IPS DF 19.7 (cell line): ENCODE measurements at places on chromosomes 4 and X.

GRCh38 chrX:39445336-39445735, 644.1 kb downstream of the MID1IP1 start:
- no peak for DNase-seq

DNA sequence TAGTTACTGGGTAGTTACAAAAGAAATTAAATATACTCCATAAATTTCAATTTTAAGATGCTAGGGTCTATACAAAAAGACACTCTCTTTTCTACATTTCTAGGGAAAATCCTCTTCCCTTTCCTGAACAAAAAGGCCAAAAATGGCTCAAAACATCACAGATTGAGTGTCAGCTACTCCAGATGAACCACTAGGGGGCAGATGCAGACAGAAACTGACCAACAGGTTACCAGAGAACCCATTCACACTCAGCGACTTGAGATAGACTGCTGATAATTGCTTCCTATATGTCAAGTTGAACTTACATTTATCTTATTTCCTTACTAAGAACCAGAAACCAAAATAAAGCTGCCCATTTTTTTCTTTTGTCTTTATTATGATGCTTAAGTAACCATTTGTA, 83.4 kb upstream of the MID1IP1 start:
- DNase-seq, result no peak

DNA sequence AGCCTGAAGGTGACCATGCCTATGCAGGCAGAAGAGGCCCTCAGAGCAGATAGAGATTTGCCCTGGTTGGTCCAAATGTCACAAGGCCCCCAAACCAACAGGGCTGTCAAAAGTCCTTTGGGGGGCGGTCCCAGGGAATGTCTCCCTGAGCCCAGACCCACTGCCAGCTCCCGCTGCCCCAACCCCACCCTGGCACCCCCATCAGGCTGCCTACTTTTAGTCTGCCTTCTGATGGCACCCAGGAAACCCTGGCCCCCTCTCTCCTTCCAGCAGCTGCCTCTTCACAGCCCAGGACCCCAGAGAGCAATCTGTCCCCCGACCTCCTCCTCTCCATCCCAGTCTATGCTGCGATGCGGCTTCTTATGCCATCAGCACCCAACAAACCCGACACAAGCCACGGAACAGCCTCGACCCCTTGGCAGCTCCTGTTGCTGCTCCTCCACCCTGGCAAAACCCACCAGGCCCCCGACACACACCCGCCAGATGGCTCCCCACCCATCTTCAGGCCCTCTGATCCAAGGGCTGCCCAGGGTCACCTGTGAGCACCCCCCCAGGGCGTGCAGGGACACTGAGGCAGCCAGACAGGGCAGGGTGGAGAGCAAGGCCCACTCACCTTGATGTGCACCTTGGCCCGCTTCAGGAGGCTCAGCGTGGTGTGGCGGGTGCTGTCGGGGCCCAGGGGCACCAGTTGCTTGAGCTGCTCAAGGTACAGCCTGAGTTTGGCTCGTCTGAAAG, 9.9 kb downstream of the MXD4 start:
- no peak for DNase-seq

GRCh38 chrX:31265383-31265782, 193.5 kb upstream of the FTHL17 start:
- DNase-seq, result no peak

DNA sequence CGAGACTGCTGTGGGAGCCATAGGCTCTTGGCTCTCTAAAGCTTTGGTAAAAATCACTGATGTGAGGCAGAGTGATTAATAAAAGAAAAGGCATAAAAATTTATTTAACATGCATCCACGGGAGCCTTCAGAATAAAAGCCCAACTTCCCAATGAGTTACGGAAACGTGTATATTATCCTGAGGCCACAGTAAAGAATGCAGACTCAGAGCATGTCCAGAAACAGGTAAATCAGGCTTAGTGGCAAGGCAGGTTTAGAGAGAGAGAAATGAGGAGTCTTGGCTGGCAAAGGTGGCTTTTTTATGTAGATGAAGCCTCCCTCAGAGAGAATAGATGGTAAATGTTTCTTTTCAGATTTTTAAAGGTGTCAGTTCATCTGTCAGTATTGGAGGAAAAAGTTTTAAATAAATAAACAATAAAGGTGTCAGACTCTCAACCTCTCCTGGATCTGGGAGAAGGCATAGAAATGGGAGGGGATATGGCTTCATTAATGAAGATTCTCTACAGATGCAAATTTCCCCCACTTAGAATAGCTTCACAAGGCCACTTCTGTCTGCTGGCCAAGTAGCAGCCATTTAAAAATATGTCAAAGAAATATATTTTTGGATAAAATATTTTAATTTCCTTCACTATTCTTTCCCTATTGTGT, 24.0 kb downstream of the C4orf51 start:
- peak; percentile 65 for DNase-seq

GRCh38 chr4:78356251-78356786, 195.3 kb upstream of the ANXA3 start:
- DNase-seq, result no peak

- DNase-seq, result no peak
Observed at GRCh38 chr4:163868445-163868844, 374.0 kb downstream of the TMA16 start.

GRCh38 chrX:83888585-83888984, 27.6 kb downstream of the CYLC1 start:
- DNase-seq, result no peak

DNA sequence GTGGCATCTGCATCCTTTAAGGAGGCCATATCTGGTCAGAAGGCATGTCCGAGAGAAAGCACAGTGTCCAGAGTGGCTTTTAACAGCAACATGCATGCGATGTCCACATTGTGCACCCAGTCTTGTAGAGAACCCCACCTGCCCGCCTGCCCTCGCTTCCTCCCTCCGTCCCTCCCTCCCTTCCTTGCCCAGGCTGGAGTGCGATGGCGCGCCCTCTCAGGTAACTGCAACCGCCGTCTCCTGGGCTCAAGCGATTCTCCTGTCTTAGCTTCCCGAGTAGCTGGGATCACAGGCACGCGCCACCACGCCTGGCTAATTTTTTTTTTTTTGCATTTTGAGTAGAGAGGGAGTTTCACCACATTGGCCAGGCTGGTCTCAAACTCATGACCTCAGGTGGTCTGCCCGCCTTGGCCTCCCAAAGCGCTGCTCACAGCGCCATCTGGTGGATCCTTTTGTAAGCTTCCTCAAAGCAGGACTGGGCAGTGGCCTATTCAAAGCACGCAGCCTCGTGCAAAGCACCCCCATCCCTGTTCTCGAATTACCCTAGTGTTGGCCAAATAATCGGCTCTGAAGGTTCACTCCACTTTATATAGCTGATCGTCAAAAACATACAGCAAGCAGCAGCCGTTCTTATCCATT, 15.0 kb downstream of the BRCC3 start:
- DNase-seq, result no peak

DNA sequence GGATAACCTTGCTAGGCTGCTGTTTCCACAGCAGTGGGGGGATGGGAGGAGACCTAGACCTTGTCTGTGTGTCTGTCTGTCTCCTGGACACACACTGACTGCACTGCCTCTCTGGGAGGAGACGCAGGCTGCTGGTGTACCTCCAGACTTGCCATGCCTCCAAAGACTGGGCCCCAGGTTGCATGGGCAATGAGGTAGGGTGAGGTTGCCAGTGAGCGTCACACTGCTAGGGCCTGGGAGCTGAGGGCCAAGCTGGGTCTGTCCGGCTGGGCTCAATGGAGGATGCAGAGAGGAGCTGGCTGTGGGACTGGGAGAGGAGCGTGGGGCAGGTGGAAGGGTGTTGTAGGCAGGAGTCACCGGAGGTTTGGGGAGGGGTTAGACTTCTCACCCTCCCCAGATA, 16.6 kb downstream of the MAGED2 start:
- no peak for DNase-seq

DNA sequence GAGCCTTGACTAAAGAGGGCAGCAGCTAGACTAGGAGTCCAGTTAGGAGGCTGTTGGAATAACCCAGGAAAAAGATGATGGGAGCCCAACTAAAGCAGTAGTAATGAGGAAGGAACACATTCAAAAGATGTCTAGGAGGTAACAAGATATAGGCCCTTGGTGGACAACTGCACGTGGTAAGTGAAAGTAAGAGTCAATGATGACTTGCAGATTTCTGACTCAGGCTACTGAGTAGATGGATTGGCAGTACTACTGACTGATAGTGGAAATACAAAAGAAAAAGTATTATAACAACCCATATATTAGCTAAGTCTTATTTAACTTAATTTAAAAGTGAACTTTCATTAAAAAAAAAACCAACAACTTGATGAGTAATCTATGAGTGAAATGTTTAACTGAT, 74.0 kb downstream of the PAK3 start:
- no peak for DNase-seq

DNA sequence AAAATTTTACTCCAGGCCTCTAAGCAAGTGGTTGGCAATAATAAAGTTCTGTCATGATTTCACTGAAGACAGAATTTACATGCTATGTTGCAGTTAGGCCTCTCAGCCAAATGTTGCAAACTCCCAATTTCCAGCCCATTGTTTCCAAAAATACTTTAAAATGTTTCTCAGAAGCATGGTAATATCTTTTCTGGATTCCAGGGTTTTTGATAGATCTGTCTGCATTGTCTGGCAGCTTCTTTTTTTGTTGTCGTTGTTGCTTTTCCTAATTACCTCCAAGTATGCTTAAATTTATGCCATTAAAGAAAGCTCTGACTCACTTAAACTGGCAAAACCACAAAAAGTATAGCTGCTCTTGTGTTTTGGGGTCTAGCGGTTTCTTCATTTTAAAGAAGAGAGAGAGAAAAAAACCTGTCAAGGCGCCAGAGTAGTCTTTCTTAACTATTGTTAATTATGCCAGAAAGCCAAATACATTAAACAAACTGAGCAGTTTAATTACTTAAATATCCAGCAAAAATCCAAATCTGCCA, 97.0 kb downstream of the AGTR2 start:
- DNase-seq, result no peak

DNA sequence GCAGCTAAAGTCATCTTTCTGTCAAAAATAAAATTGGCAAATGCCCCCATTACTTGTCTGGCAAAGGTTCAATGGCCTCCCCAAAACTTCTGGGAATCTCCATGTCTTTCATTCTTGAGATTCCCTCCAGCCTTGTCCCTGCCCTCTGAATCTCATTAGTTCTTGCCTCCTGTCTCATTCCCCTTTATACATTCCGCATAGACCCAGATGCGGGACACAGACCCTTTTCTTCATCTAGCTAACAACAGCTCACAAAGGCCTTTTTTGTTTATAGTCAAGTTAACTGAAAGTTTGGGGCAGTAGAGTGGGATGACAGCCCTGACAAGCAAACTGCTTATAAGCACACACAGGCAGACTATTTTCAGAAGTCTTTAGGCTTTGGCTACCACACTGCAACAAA, 306.1 kb upstream of the FAM241A start:
- no peak for DNase-seq

DNA sequence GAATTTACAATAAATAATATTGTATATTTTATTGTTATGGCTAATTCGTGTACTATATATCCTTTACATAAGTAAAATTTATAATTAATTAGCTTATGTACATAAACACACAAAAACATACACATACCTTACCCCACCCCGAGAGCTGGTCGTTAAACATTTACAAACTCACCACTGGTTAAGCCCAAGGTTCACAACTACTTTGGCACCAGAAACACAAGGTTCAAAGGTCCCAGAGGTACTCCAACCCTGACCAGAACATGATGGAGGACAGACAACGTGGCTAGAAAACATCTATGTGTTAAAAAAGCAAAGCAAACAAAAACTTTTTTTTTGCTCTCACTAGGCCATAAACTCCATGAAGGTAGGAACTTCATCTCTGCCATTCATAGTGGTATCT, 37.7 kb downstream of the SLC25A5 start:
- no peak for DNase-seq

DNA sequence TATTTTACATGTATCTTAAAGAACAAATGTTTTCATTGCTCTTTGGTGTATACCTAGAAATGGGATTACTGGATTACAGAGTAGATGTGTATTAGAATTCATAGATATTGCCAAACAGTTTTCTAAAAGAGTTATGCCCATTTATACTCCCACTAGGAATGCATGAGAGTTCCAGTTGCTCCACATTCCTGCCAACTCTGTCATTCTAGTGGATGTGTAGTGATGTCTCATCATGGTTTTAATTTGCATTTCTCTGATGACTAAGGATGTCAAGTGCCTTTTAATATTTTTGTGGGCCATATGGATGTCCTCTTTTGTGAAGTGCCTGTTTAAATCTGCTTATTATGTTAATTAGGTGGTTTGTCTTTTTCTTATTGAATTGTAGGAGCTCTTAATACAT, 65.6 kb upstream of the BMP2K start:
- DNase-seq, result no peak

GRCh38 chrX:125004799-125005198, 314.9 kb upstream of the TEX13C start:
- no peak for DNase-seq

DNA sequence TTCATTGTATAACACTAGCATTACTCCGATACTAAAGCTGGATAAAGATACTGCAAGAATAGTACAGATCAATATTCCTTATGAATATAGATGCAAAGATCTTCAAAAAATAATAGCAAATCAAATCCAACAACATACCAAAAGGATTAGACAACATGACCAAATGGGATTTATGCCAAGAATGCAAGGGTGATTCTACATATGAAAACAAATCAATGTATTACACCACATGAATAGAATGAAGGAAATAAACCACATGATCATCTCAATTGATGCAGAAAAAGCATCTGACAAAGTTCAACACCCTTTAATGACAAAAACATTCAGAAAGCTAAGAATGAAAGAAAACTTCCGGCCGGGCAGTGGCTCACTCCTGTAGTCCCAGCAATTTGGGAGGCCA, 42.8 kb downstream of the CUL4B start:
- DNase-seq, result no peak

DNA sequence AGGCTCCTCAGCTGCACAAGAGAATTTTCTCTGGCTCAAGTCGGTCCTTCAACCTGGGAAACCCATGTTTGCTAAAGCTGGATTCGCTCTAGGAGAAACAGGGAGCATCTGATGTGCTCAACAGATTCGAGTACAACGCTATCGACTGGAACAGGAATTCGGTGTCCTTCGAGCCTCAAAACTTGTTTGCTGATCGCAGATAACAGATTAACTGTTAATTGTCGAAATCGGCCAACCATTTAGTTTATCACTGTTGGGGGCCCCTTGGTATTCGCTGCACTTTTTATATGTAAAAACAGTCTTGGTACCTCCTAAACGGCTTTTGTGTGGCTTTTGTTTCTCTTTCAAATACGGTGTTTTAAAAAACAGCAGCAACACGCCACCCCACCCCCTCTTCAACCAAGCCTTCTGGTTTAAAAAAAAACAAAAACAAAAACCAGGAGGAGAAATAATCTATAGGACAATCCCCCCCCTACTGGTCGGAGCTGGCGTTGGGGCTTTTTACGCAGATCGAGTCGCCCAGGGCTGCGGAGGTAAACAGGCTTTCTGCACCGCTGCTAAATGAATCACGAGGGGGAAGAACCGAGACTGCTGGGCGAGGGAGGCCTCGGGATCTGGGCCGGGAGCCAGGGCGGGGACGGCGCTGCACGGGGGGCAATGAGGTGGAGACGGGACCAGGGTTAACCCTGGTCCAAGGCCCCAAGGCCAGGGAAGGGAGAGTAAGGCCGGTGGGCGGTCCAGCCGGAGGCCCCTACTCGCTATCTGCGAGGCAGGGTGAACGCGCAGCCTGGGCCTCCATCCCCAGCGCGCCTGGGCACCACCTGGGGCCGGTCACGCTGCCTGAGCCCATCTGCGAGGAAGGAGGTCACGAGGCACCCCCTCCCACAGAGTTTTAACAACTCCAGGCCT, 71.7 kb upstream of the BCOR start:
- no peak for DNase-seq

GRCh38 chrX:56932106-56932505, 63.2 kb downstream of the SPIN3 start:
- DNase-seq, result no peak

- DNase-seq, result no peak
Observed at GRCh38 chr4:181503687-181504390, 739.4 kb upstream of the TENM3 start.

GRCh38 chrX:11577603-11578002, 88.1 kb downstream of the ARHGAP6 start:
- DNase-seq, result no peak
